GM19239 (cell line): ENCODE measurements at places on chromosomes 12 and 14.

DNA sequence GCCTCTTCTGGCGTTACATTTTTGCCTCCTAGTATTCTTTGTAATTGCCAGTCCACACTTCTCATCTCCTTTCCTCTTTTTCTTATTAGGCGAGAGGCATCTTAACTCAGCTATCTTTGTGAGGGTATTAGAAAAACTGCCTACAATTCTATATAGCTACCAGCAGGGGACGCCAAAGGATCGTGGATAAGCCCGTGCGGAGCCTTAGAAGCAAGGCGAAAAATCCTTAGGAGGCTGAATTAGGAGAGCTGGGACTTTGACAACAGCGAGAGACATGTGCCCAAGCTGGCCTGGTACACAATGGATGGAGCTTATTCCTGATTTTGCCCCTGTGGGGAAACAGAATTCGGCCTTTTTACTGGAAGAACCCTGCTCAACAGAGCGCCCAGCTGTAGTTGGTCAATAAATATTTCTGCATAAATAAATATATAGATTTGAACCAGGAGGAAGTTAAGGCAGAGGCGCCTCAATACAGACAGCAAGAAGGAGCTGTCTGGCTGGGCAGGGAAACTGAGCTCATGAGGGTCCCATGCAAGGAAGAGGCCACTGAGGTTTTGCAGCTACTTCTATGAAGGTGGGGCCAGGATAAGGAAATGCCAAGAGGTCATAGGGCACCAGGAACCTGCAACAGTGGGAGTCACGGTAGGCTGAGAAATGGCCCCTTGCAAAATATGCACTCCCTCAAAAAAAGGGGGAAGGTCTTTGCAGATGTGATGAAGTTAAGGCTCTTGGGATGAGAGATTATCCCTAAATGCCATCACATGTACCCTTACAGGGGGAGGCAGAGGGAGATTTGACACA, 14.6 kb upstream of the RBM19 start:
- peak; percentile 36 for DNase-seq

DNA sequence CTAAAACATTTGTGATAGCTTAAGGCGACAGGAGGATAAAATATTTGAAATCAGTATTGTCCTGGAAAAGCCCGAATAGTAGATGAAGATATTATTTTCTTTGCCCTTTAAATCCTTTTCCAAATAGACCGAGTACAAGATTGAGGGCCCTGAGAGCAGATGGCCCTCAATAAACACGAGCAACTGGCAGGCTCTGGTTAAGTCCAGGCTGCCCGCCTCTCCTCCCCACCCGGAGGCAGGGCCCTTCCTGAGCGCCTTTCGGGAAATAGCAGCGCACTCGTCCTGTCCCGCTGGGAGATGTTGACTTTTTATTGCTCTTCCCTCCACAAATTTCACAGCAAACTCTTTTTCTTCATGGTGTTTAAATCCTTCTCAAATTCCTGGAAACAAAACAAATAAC, 50.8 kb upstream of the MAX start:
- no peak for DNase-seq

GRCh38 chr12:48980389-48980952, 2.3 kb downstream of the WNT1 start:
- DNase-seq: no peak

GRCh38 chr12:65106948-65107347, 14.2 kb downstream of the WIF1 start:
- no peak for DNase-seq

DNA sequence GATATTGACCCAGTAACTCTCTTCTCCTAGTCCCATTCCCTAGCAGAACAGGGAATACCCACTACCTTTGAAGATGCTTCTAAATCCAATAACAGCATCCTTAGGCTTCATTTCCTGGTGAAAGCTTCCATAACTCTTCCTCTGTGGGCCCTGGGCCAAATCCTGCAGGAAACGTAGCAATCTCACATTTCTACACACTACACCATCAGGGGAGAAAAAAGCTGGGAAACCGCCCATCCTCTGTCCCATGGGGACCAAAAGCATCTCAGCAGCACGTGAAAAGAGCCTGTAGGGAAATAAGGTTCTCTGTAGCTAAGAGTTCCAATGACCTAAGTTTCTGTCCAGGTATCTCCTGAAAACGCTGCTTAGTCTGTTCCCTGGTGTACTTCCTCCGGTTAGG, 340.2 kb downstream of the DPF3 start:
- DNase-seq: no peak

- DNase-seq: no peak
Measured at GRCh38 chr12:85279449-85280164, 413 bp upstream of the ALX1 start.

- no peak for DNase-seq
Measured at GRCh38 chr12:53482626-53483168, 16.6 kb downstream of the MAP3K12 start.

DNA sequence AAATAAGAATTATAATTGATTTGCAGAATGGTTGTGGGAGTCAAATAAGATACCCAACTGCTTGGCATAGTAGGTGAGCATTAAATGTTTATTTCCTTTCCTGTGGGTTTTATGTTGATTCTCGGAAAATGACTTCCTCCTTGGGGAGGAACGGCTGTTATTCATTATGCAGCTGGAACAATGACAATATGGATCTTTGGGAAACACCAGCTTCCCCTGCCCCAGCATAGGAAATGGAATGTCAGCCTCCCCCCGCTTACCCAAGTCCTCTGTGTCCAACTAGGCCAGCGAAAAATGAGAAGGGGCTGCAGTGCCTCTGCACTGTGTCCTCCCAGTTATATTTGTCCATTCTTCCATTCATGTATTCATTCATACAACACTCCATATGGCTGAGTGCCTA, 11.7 kb upstream of the CCDC177 start:
- DNase-seq: no peak

DNA sequence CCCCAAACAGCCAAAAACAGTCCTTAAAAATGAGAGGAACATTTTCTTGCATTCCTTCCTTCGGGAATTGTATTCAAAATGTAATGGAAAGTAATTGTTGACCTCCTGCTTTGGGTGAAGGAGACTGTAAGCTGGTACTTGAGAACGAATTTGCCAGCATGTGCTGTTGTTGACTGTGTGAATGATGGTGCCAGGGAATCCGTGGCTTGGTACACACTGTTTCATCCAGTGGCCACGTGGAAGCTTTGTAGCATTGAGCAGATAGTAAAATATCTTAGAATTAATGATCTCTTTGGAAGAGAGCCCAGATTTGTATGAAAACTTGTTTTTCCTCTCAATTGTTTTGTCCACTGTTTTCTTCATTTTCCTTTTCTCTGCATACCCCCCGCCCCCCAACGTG, 1.7 kb downstream of the ASCL4 start:
- no peak for DNase-seq

DNA sequence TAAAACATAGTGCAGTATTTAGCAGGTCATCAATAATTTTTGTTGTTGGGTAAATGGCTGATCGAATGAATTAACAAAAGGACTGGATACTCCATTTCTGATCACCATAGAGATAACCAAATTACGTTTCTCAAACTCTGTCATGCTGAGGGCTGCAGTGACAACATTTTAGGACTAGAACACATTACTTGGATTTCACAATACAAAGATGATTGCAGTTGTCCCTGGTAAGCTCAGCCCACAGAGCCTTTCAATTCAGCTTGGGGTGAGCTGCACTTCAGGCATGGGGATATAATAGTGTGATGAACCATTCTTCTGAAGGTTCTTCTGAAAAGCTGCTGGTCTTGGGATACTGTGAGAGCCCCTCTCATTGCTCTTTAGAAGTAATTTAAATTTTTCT, 74.3 kb downstream of the FAR2 start:
- no peak for DNase-seq

- DNase-seq: no peak
Measured at GRCh38 chr12:76101739-76102385, 17.4 kb upstream of the NAP1L1 start.

GRCh38 chr14:21455592-21455911, 371 bp downstream of the CHD8 start:
- DNase-seq: no peak

DNA sequence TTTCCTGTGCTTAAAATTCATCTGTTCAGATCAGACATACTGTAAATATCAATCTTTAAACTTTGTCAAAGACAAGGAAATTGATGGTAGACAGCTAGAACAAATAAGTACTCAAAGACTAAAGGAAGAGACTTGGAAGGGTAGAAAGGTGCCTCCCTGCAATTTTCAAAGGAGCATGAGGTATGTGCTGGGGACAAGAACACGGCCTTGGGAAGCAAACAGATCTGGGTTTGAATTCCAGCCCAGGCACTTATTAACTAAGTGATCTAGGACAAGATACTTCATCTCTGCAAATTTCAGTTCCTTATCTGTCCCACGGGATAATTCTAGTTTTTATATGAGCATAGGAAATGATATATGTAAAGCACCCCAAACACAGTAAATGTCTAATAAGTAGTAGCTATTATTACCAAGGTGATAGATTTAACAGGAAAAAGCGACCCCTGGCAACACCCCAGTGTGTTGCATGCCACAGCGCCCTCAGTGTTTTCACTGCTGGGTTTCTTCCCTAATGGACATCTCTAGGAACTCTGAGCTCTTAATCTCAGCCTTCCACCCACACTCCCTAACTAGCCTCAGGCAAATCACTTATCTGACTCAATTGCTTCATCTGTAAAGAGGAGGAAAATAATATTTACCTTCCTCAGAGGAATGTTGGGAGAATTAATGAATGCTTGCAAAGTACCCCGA, 44.7 kb upstream of the BMP4 start:
- no peak for DNase-seq

- no peak for DNase-seq
Measured at GRCh38 chr12:33222357-33222756, 217.3 kb downstream of the SYT10 start.

- DNase-seq: no peak
Measured at GRCh38 chr12:6376079-6376869, 911 bp upstream of the SCNN1A start.

DNA sequence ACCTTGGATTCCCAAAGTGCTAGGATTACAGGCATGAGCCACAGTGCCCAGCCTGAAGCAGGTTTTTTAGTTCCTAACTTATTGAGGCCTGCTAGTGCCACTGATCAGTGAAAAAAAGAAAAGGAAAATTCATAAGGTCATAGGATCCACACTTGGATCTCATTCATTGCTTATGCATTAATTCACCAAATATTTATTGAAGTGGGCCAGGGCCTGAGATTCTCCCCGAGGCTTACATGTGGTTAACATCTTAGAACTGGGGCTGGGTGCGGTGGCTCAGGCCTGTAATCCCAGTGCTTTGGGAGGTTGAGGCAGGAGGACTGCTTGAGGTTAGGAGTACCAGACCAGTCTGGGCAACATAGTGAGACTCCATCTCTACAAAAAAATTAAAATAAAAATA, 29.5 kb upstream of the MAP1LC3B2 start:
- DNase-seq: no peak

DNA sequence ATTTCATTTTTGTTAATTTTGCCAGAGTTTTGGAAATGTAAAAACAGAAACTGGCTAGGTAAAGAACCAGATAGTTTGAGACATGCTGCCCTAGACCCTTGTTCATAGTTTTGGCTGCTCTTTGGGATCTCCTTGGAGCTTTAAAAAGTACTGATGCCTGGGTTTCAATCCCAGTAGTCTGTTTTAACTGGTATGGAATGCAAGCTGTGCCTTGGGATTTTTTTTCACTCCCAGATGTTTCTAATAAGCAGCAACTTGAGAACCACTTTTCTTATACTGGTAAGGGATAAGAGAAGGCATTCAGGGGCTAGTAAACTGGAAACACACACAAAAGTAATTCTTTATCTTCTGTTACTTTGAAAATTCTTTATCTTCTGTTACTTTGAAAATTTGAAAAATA, 18.8 kb downstream of the SLC35F4 start:
- DNase-seq: no peak

GRCh38 chr12:73445658-73446324, 1091.8 kb upstream of the ATXN7L3B start:
- no peak for DNase-seq

- DNase-seq: no peak
Measured at GRCh38 chr14:67464377-67464776, 24.1 kb downstream of the TMEM229B start.

DNA sequence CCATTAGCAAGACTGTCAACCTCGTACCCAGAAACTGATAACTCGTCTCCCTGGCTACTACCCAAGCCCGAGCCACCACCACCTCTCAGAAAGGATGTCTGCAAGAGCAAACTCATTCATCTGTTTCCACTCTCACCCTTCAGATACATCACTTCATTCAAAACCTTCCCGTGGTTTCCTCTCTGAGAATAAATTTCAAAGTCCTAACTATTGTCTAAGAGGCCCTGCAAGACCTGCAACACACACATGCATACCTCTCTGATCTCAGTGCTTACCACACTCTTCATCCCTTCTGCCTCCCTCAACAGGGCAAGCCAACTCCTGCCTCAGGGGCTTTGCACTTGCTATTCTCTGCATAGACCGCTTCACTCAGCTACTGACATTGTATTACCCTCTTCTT, 40.6 kb downstream of the PPP1R13B start:
- DNase-seq: no peak

GRCh38 chr14:77011245-77011644, 17.3 kb downstream of the IRF2BPL start:
- no peak for DNase-seq

DNA sequence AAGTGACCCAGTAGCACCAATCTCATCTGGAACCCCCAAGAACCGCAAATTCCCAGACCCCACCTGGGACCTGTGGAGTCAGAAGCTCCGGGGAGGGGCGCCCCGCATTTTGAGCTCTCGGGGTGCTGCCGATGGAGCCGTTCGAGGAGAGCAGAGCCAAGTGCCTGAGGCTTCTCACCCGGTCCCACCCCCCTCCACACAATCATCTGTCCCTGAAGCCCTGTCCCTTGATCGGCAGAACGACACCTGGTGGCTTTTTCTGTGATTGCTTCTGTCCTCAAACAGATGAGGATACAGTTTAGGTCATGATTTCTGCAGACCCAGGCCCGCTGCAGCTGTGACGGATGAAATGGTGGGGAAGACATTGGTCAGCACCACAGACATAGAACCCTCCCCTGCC, 74.7 kb downstream of the NOC4L start:
- DNase-seq: peak; percentile 47

GRCh38 chr14:84937449-84937848, 592.5 kb upstream of the FLRT2 start:
- DNase-seq: no peak

DNA sequence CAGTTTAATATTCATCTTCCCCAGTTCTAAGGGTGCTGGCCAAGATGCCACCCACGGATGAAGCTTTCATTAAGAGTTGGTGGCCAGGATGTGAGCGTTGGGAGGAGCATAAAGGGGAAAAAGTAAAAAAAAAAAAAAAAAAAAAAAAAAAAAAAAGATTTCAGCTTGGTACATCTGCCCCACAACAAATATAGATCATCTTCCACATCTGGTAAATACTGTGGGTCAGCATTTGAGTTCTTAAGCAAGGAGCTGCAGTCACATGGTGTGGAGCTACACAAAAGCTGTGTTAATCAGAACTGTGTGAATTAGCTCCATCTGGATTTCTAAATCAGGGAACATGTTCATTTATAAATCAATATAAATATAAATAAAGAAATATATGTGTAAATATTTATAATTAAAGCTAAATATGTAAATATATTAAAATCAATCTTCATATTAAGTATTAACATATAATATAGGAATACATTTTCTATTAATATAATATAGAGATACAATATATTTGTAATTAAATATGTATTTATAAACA, 262.3 kb downstream of the NUAK1 start:
- no peak for DNase-seq

- DNase-seq: no peak
Measured at GRCh38 chr12:113990250-113991223, 24.4 kb upstream of the RBM19 start.

GRCh38 chr14:37813732-37814131, 218.3 kb downstream of the TTC6 start:
- no peak for DNase-seq

GRCh38 chr12:128286970-128287369, 20.0 kb downstream of the TMEM132C start:
- no peak for DNase-seq
